Activated naive CD4-positive, alpha-beta T cell treated with Interleukin-2 at 50 U/mL for 16 hours (primary cell): ENCODE measurements at places on chromosomes 1 and 21.

DNA sequence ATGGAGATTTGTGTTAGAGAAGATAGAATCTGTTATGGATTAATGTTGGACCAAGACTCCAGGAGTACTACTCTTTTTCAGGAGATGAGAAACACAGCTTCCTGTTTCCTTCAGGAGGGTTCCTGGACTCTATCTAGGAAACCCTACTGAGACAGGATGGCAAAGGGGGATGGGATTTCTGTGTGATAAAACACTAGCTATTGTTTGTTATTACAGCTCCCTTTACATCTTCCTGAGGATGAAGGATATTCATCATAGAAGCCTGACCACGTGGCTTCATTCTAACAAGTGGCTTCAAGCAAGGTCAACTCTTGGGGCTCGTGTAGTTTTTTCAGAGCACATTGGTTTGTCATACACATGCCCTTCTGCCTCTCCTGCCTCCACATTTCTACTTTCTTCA lies 33.3 kb downstream of the RGL1 start:
- no peak for DNase-seq

DNA sequence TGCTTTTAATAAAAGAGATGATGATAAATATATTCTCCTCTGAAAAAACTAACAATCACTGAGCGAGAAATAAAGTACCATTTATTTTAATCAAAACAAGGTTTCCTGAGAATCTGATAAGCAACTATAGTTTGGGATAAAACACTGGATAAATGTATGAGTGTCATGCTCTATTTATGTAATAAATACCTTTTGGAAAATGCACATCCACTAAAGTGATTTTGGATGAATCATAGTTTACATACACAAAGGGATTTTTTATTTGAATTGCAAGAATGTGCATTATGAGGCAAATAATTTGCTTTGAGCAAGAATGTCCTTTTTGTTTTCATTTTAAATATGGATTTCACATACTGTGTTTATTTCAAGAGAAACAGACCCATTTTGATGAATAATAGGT lies 1483.5 kb downstream of the MRPL39 start:
- DNase-seq: no peak

DNA sequence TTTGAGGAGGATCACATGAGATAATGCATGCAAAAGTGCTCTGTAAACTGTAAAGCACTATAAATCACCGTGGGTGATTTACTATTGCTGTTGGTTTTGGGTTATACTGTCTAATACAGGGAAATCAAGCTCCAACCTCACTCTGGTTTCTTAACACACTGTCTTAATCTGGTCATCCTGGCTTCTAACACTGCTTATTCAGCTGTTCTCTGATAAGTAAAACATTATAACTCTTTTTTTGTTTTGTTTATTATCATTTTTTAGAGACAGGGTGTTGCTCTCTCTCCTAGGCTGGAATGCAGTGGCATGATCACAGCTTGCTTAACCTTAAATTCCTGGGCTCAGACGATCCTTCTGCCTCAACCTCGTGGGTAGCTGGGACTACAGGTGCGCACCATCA lies 21.9 kb upstream of the LSM10 start:
- no peak for DNase-seq

DNA sequence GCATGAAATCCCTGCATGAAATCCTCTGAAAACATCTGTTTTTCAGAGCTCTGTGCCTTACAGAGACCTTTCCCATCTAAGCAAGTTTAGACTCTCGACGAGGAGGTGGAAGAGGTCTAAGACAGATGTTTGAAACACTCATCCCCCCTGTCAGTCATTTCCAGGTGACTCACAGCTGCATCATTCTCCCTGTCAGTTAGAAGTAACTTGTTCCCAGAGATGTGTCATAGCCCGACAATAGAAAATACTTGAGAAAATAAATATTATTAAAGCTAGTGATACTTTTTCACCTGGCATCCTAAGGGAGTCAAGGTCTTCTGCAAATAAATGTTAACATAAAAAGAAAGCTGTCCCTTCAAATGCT lies 41.6 kb upstream of the SEC16B start:
- no peak for DNase-seq

- DNase-seq: peak; percentile 4
Observed at GRCh38 chr1:247905910-247906503, 10.6 kb downstream of the OR2W3 start.

GRCh38 chr1:199727682-199728081 lies 299.8 kb upstream of the NR5A2 start:
- DNase-seq: no peak

DNA sequence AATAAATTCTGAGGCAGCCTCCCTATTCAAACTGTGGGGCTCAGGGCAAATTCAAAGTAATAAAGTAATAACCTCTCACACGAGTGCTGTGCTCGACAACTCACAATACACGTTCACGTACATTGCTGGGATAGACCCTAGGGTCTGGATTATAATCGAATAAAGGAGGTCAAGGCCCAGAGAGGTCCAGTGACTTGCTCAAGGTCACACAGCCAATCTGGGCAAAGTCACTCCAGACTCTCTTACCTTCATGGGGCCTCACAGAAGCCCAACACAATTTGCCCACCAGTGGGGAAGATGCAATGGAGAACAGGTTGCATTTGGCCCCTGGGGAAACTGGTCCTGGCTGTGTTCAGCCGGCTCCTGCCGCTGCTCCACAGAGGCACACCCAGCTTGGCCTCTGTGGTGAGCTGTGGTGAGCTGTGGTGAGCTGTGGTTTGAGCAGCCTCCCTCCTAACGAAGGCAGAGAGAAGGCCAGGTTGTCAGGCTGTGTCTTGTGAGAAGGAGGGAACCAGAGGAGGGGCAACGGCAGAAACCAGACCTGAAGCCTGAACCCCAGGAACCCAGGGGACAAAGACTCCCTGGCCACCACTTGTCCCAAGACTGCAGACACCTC lies 35.1 kb downstream of the NUAK2 start:
- DNase-seq: peak; percentile 58

- DNase-seq: no peak
Observed at GRCh38 chr21:35438643-35439404, 389.7 kb upstream of the RUNX1 start.

DNA sequence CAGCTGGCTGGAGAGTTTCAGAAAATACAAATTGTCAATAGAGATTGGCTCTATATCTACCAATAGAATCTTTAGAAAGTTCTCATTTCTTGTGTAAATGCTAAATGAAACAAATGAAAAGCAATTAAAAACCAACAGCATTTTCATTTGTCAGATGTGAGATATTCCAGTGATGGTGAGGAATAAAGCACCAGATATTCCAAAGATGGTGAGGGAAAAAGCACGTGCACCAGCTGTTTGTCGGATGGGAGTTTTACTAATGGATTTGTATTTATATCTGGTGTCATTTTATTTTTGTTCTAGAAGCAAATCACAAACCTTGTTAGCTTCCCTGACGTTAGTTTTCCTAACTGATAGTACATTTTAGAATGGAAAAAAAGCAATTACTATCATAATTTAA lies 188.8 kb downstream of the PCP4 start:
- no peak for DNase-seq
